Effector CD4-positive, alpha-beta T cell (primary cell): ENCODE measurements at places on chromosomes 2 and 18.

GRCh38 chr2:9807555-9808305, 35.5 kb upstream of the TAF1B start:
- DNase-seq = no peak

DNA sequence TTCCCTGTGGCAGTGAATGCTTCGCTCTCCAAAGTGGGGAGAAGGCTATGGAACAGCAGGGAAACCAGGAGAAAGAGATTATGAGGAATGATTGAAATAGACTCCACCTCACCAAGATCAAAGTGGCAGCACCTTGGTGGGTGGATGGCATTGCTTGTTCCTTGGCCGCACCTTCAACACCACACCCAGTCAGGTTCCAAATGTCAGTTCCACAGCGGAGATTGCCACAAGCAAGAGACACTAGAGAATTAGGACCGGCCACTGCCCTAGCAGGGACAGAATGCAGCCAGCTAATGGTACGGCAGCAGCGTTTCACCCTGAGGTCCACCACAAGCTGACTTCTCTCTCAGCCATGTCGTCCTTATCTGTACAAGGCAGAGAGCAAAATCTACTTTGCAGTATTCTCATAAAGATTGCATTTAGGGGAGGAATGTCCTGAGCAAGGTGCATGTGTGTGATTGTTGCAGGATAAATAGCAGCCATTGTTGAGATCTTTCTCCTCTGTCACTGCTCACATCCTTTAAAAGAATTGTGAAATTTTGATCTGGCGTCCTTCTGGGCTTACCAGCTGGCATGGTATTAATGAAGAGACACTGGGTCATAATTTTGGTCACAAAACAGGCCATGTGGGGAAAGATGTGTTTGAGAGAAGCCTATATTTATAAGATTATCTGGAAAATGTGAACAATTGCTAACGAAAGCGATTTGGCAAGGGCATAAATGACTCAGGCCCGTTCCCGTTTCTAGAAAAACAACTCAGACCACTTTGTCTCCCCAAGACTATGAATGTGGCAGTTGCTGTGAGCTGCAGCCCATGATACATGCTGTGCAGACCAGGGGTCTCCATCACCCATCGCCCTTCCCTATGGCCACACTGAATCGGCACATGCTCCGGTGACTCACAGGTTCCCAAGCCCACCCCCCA, 228.6 kb upstream of the ID2 start:
- DNase-seq = no peak

DNA sequence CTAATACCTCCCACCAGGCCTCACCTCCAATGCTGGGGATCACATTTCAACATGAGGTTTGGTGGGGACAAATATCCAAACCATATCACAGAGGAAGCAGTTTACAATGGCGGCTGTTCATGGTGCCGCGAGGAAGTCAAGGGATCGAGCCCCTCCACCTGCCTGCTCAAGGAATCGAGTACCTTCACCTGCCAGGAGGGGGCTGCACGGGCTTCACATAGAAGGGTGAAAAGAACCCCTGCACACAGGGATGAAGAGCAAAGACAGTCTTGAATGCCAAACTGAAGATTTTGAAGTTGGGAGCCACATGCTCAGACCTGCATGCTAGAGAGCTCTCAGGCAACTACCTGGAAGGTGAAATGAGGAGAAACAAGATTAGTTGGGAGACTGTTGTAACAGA, 110.3 kb downstream of the KCNF1 start:
- DNase-seq = no peak

GRCh38 chr2:159459279-159459678, 157.1 kb downstream of the BAZ2B start:
- no peak for DNase-seq

- no peak for DNase-seq
These were observed 126.3 kb downstream of the LTBP1 start for GRCh38 chr2:33073018-33073417.

GRCh38 chr2:127735537-127736399, 34.5 kb downstream of the SFT2D3 start:
- DNase-seq = no peak

GRCh38 chr2:23988371-23988770, 21.5 kb upstream of the MFSD2B start:
- DNase-seq = no peak

DNA sequence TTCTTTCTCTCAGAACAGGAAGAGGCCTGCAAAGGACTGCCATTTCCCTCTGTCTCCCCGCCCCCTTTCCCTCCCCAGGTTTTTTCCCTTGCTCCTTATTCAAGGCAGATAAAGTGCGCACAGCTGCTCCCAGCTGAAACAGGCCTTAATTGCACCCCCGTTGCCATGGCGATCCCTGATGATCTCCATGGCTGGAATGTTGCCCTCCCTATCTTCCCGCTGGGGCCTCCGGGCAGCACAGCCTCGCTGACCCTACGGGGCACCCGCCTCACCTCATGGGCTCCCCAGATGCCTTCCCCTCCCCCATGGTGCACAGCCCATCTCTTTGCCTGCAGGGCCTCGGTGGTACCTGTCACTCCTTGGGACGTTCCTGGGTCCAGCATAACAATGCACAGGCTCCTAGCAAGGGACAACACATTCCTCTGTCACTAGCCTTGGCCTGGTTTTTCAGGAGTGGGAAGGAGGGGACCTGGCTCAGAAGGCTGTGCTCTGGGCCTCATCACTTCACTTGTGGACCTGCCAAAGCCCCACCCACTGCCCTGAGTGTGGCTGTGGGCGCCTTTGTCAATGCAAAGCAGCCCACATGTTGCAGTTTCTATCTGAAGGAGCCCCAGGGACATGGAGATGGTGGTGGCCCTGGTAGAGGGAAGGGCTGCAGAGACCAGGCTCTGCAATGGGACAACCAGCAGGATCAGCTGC, 115.0 kb downstream of the CELF4 start:
- DNase-seq = no peak

DNA sequence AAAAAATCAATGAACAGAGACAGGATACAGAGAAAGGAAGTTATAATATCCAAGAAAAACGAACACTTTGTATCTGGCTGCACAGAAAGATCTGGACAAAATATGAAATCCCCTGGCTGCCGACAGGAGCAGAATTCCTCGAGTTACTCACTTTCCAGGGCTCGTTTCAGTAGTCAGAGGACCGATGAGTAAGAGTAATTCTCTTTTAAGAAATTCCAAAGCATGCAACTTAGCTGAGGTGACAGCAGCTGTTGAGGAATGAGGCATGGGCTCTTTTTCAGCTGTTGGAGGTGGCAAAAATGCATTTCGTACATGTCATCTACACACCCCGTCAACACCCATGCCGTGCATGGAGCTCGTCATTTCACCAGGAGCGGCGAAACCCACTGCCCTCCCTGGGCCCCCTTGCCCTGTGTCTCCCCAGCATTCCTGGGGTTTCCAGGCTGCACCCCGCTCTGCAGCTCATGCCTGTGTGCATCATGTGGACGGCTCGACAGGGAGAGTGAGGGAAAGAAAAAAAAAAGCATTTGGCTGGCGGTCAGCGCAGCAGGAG, 210.8 kb upstream of the SMIM21 start:
- DNase-seq = no peak
